ENCODE measurements at places on chromosomes 2 and 18.

- DNase-seq, result no peak
- H3K4me3 ChIP-seq, result no peak overlapping the region
- H3K27me3 ChIP-seq, result no peaks in the 10 kb centered on the region
- H3K27ac ChIP-seq, result no peak overlapping the region
- H3K4me1 ChIP-seq, result no peaks in the 10 kb centered on the region
These were observed 40.1 kb downstream of the GTF3C3 start for GRCh38 chr2:196759378-196759706.

DNA sequence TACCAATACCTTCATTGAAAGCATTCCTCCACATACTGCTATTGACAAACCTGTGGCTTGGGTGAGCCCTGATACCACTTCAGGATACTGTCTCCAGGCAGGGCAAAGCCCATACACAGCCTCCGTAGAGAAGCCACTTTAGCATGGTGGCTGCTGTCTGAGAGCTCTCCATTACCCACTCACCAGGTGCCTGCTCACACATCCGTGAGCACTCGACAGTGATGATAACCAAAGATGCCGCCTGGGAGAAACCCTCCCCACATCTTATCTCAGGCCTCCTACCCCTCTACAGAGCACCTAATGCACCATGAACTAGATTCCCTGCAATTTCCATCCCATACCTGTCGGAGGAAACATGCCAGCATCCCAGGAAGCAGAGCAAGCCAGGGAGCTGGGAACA, 57.6 kb upstream of the KLHL29 start:
- no peaks in the 10 kb centered on the region for H3K27me3 ChIP-seq
- H3K4me3 ChIP-seq, result no peak overlapping the region
- no peaks in the 10 kb centered on the region for H3K4me1 ChIP-seq
- H3K27ac ChIP-seq, result no peak overlapping the region

DNA sequence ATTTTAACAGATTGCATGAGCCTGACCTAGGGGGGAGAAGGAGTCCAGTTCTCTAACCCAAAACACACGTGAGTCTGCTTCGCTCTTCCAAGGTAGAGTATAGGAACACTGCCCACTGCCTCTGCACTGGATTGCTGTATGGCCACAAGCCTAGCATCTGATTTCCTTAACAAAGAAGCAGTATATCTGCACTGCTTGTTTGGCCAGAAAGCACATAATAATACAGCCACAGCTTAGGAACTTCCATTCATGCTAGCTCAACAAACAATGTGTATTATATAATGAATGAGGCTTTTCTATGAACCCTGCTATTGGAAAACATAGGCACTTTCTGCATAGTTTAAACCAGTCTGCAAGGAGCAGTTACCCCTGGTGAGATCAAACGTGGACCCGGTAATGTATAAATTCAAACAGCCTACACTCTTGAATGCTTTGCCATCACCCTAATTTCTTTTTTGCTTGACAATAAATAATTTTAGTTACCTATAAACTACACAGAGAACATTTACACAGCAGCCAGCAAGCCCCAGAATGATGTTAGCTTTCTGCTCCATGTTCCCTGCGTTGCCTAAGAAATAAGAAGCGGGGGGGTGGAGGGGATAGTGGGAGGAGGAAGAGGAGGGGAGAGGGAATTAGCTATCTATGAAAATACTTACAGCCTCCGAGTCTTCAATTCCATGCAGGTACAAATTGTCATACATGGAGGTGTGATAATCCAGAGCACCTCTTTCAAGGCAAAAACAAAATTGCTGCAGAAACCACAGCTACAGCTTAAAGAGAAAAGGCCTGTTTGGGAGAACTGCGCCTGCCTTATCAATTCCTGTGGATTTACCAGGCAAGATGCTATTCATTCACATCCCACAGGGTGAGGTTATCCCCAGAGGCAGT, 125.6 kb downstream of the CACNB4 start:
- H3K27me3 ChIP-seq, result no peaks in the 10 kb centered on the region
- H3K27ac ChIP-seq, result no peak overlapping the region
- no peak overlapping the region for H3K4me3 ChIP-seq
- DNase-seq, result no peak

GRCh38 chr18:26442126-26442525, 106.2 kb downstream of the KCTD1 start:
- H3K36me3 ChIP-seq, result no peaks in the 10 kb centered on the region
- H3K27me3 ChIP-seq, result no peaks in the 10 kb centered on the region
- H3K4me1 ChIP-seq, result no peaks in the 10 kb centered on the region
- no peak for DNase-seq

DNA sequence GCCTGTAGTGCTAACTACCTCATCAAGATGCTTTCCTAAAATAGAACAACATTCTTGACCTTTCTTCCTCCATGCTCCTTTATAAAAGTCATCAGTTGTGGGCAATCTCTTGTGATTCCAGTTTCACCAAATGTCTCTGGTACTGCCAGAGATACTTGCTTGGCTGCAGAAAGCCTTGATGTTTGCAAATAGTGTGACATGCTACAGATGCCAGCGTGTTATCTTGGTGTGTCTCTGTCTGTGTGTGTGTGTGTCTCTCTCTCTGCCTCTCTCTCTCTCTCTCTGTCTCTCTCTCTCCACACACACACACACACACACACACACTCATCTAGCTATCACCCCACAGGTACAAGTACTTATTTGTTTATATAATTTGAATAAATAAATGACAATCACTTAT, 146.9 kb downstream of the CCDC102B start:
- no peak for DNase-seq
- no peaks in the 10 kb centered on the region for H3K27me3 ChIP-seq
- H3K4me3 ChIP-seq, result no peak overlapping the region
- no peak overlapping the region for H3K27ac ChIP-seq
- H3K36me3 ChIP-seq, result no peaks in the 10 kb centered on the region

DNA sequence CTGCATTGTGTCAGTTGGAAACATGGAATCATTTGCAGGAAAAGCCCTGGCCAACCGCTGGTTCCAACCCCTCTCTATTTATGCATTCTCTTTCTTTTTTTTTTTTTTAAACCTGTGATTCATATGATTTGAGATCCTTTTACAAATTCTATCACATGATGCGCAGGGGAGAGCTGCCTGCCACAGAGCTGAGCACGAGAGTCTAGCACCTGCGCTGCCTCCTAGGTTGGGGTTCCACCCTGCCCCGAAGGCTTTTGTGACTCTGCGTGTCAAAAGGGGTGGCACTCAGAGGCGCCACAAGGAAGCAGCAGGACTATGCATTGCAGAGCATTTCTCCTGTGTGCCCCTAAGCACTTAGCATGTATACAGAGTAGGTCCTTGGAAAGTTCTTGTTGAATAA, 17.3 kb upstream of the ESPNL start:
- no peak overlapping the region for H3K4me3 ChIP-seq
- H3K4me1 ChIP-seq, result no peaks in the 10 kb centered on the region
- H3K36me3 ChIP-seq, result no peaks in the 10 kb centered on the region
- no peak overlapping the region for H3K27ac ChIP-seq
- H3K27me3 ChIP-seq, result no peaks in the 10 kb centered on the region
- DNase-seq, result no peak

- H3K27me3 ChIP-seq, result no peaks in the 10 kb centered on the region
- no peaks in the 10 kb centered on the region for H3K4me1 ChIP-seq
- DNase-seq, result no peak
These were observed 28.3 kb upstream of the TOGARAM2 start for GRCh38 chr2:28952836-28953211.

DNA sequence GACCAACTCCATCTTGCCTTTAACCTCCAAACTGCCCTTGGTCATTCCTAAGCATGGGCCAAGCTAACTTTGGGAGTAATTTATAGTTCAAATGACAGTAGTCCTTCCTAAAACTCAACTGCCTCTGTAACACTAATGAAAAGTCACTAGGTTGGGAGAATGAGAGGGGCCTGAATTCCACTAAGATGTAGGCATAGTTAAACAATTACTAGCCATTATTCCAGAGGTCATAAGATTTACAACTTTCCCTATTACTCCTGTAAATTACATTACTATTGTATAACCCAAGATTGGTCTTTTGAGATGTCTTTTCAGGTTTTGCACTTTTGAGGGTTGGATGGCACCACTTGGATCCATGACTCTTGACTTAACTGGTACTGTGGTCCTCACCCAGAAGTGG, 94.6 kb downstream of the SPP2 start:
- H3K27ac ChIP-seq, result no peak overlapping the region
- H3K4me3 ChIP-seq, result no peak overlapping the region
- no peak for DNase-seq
- no peaks in the 10 kb centered on the region for H3K36me3 ChIP-seq

DNA sequence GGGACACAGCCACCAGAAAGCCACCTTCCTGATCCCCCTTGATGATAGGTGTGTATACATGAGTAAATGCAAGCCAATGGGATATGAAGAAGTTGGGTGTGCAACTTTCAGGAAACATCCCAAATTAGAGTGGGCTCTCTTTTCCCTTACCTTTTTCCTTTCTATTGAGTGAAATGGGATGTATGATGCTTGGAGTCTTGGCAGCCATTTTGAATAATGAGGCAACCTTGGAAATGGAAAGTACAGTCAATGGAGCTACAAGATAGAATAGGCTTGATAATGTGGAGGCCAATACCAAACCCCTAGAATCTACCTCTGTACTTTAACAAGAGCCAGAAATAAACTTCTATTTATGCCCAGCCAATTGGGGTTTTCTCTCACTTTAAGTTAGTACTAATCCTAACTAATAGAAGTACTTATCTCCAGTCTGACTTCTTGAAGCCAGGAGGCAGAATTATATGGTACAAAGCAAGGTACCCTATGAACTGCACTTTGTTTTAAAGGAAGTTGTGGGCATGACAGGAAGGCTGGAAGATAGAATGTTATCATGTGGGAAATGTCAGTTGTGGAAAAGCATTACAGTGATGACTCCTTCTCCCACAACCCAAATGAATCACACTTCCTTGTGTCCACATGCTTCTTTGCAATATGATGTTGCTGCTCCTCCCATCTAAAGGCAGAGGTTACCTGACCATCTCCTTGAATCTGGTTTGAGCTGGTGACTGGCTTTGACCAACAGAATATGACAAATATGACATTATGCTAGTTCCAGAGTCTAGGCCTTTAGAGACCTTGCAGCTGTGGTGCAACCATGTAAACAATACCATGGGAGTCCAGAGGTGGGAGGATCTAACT, 12.9 kb upstream of the NABP1 start:
- no peaks in the 10 kb centered on the region for H3K36me3 ChIP-seq
- no peak overlapping the region for H3K4me3 ChIP-seq
- H3K27me3 ChIP-seq, result no peaks in the 10 kb centered on the region
- no peaks in the 10 kb centered on the region for H3K4me1 ChIP-seq

DNA sequence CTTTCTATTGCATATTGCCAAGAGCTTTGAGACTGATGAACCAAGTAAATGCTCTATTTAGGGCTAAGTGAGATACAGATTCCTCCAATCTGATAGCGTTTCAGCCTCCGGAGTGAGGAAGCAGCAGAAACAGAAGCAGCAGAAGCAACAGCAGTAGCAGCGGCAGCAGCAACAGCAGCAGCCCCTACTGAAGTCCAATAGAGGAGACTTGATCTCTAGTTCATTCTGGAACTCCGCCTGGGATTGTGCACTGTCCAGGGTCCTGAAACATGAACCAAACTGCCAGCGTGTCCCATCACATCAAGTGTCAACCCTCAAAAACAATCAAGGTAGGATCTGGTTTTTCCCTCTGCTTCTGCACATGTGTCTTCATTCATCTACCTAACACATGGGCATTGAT, at the start of gene DPP10:
DPP10 (plus strand) TSS at position 132 of the 400 bp plus-strand sequence.
- H3K27ac ChIP-seq, result no peak within 1 kb of the TSS
- no peak for DNase-seq
- H3K4me3 ChIP-seq, result no peak within 1 kb of the TSS
- H3K36me3 ChIP-seq, result no peaks in the 10 kb centered on the region
- no peaks in the 10 kb centered on the region for H3K4me1 ChIP-seq
- no peaks in the 10 kb centered on the region for H3K27me3 ChIP-seq

DNA sequence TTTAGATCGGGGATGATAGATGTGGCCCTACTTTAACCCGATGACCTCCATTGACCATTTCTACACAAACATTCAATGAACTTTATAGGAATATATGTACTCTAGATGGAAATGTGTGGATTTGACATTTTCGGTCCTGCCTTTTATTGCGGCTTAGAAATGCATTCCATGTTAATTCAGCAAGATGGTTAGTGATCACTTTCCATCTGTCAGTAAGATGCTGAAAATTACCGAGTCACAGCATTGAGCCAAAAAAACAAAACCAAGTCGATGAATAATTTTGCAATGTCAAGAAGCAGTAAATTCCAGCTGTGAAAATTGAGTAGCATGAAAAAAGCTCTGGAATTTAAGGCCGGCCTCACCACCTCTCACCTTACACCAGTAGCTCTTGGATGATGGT, 1642.6 kb upstream of the NXPH2 start:
- DNase-seq, result no peak
- H3K27ac ChIP-seq, result no peak overlapping the region
- H3K4me1 ChIP-seq, result no peaks in the 10 kb centered on the region
- H3K27me3 ChIP-seq, result no peaks in the 10 kb centered on the region
- no peaks in the 10 kb centered on the region for H3K36me3 ChIP-seq
- H3K4me3 ChIP-seq, result no peak overlapping the region

DNA sequence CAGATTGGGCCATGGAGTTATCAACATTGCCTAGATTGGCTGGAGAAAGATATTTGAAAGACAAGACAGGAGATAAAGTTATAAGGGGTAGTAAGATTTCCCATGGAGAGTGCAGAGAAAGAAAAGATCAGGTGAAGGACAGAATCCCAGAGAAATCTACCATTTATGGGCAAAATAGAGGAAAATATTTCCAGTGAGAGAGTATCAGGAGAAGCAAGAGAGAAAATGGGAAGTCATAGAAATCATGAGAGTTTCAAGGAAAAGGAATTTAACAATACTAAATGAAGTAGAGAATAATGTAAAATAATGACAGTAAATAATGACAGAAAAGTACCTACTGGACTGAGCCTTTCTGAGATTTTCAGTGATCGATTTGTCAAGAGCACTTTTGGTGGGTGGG, 447.6 kb upstream of the CHST9 start:
- no peaks in the 10 kb centered on the region for H3K4me1 ChIP-seq
- H3K4me3 ChIP-seq, result no peak overlapping the region
- H3K27ac ChIP-seq, result no peak overlapping the region

- H3K27me3 ChIP-seq, result no peaks in the 10 kb centered on the region
- H3K4me1 ChIP-seq, result no peaks in the 10 kb centered on the region
- no peak overlapping the region for H3K27ac ChIP-seq
- no peak overlapping the region for H3K4me3 ChIP-seq
These were observed 69.5 kb downstream of the CDH20 start for GRCh38 chr18:61402726-61403125.

GRCh38 chr2:26560892-26561291, 80.3 kb downstream of the CIB4 start:
- H3K27me3 ChIP-seq, result peaks cover 32% of the 10 kb centered on the region
- no peak for DNase-seq
- H3K27ac ChIP-seq, result no peak overlapping the region
- no peak overlapping the region for H3K4me3 ChIP-seq
- H3K36me3 ChIP-seq, result no peaks in the 10 kb centered on the region

DNA sequence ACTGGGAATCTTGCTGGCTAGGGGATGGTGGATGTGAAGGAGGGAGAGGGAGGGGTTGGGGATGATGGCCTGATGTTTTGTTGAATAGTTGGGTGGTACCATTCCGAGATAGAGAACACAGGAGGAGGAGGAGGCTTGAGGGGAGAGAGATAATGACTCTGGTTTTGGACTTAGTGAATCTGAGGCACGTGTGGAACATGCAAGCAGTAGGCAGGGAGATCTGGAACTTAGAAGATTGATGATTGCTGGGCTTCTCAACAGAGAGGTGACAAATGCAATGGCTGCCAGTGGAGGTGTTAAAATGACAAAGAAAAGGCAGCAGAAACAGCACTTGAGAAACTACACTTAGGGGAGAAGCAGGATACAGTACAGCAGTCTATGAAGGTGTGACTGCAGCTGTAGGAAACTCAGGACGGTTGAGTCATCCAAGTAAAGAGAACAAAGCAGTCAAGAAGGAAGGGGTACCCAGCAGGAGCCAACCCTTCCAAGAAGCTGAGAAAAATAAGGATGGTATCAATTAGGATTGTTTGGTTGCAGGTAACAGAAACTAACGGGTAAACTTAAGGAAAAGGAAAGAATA, 221.4 kb upstream of the FBXO11 start:
- no peak for DNase-seq
- no peaks in the 10 kb centered on the region for H3K36me3 ChIP-seq
- H3K4me3 ChIP-seq, result no peak overlapping the region

All from breast epithelium (tissue), 4 donors.